ENCODE measurements at places on chromosomes 2 and 18. TPM values are rescaled to one million over a fixed set of nuclear protein-coding genes. Genes with fewer than 3 reads are reported as not detected.

Gene MYOM1
- 679 TPM for polyA plus RNA-seq

- no peak for DNase-seq
Observed at GRCh38 chr2:85496436-85496835, 42.5 kb upstream of the MAT2A start.

Gene HNRNPA3
- polyA plus RNA-seq = 290 TPM

DNA sequence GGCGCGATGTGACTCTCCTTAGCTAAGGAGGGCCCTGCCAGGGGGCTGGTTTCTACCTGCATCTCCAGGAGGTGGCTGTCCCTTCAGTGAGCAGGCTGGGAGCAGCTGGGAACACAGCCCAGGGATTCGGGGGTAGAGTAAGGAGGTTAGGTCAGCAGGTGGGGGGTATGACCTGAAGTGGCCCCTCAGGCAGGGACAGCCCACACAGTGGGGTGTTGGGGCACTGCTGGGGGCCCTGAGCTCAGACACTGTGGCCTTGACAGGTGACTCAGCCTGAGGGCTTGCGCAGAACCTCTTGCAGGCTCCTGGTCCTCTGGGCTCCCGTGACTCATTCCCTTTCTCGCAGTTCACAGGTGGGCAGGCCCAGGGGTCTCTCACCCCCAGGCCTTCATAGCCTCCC, 185.8 kb upstream of the BCL2L11 start:
- DNase-seq = no peak

DNA sequence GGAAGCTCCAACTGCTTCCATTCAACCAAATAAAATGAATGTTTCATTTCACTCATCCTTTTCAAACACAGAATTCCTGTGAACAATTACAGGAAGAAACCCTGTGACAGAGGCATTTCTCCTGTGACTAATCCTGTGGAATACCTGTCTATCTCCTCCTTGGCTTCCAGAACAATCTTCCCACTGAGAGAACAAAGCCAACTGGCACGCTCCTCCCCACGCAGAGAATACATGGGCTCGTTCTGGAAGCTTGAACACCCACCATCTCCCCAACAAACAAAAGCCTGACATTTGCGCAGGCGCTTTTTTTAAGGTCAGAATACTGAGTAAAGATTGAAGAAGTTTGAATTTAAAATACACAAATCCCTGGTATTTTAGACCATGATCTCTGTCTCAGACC, 104.7 kb upstream of the SLC66A3 start:
- no peak for DNase-seq

GRCh38 chr18:33805592-33805991, 227.6 kb downstream of the ASXL3 start:
- DNase-seq = no peak

Gene C1QL2
- not detected for polyA plus RNA-seq

GRCh38 chr18:48170651-48171050, 238.5 kb downstream of the ZBTB7C start:
- DNase-seq = no peak

DNA sequence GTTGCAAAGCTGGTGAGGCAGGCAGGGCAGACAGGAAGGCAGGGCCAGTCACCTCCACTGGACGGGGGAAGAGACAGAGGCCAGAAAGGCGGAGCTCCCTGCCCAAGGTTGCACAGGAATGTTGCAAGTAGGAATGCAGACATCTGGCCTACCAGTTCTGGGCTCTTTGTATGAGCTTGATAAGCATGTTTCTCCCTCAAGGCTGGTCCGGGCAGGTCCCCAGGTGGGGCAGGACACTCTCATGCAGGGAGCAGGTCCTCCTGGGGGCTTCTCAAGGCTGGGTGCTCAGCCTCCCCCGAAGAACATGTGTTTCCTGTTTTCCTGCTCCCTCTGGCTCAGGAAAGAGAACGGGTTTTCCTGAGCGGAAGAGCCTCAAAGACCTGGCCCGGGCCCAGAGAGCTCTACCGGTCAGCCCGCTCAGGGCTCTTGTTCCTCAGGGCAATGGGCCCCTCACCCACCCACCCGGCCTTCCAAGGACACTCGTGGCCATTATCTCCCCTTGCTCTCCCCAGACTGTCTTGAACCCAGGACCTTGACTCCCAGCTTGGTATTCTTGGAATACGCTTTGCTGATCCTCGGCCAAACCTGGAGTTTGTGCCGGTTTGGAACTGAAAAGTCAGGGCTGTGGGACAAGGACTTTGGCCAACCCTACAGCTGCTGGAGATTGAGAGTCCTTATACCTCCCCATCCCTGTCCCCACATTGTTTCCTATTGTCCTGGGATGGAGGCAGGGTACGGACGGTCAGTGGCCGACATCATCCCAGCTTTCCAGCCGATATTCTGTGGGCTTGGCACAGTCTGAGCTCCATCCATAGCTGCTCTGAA, 87.7 kb upstream of the HAAO start:
- no peak for DNase-seq

Gene INHBB
- 0.90 TPM for polyA plus RNA-seq

Gene NEURL3
- polyA plus RNA-seq = 0.22 TPM

DNA sequence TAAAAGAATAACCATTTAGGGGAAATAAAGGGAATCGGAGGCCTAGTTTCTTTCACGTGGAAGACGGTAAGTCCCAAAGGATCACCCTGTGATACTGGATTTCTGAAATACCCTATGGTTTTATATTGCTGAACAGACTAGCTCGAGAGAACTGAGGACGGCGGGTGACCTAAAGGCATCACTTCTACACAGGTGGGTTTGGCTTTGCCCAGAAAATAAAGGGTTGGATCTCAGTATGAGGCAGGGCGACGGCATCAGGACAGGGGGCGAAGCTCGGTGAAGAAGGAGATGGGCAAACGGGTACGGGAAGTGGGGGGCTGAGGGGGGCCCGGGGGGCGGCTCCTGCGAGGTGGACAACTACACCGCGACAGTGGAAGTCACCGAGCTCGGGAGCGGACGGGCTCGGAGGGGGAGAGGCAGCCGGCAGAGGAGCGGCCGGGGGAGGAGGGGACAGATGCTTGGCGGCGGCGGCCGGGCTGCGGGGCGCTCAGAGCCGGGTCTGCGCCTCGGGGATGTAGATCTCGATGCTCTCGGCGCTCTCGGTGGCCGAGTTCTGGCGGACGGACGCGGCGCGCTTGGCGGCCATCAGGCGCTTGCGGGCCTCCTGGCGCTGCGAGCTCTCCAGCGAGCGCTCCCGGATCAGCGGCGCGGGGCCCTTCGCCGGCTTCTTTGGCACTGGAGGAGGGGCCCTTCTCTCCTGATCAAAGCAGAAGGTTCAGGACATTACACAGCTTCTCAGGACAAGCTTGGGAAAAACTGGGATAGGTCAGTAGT, 48.9 kb downstream of the TGIF1 start:
- DNase-seq = peak; percentile 42

- DNase-seq = no peak
Observed at GRCh38 chr2:240591784-240592183, 5.2 kb downstream of the CAPN10 start.

GRCh38 chr2:150088538-150088937, 398.9 kb downstream of the RND3 start:
- DNase-seq = no peak

DNA sequence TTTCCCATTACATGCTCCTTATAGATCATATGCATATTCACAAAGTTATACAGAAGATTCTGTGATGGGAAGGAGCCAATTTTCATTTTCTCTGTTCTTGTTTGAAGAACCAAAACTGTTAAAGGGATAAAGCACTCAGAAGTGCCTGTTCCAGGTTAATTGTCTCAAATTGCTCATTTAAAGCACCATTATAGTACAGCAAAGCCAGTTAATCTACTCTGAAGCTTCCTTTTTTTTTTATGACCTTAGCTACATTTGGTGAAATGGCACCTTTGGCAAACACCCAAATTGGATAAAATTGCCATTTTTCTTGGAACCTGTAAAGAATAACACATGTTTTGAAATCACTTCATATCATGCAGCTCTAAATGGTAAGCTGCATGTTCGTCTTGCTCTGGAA, 1092.3 kb downstream of the BCL11A start:
- no peak for DNase-seq

DNA sequence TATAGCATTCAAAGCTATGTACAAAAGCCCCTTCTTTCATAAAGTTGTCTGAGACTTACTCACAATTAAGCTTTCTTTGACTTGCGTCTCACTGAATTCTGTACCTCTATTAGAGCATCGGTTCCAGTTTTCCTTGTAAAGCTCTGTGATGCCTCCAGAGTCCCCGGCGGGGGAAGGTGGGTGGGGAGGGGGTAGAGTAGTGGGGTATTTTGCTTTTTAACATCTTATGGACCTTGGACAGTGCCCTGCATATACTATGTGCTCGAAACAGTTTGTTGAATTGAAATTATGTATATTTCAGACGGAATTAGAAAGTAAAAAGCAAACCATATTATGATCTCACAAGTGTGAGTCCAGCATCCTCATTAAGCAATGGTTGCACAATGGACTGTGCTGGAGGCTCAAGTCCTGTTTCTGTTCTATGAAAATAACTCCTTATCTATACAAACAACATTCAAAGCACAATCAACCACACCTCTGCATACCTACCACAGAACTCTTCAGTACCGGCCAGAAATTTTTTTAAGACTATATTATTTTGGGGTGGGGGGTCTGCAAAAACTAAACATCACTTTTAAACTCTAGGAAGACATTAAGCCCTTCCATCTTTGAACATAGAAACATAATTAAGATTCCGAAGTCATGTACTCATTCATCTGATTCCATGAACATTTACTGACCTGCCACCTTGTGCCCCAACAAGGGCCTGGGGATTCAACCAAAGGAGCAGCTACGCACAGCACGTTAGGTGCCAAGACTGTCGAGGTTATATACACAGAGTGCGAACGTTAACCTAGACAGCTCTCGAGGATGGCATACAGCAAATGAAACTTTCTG, 908 bp downstream of the STAT1 start:
- no peak for DNase-seq

GRCh38 chr2:196173505-196173904, 2.1 kb upstream of the STK17B start:
- DNase-seq = no peak

- DNase-seq = no peak
Observed at GRCh38 chr2:24472416-24472815, 18.6 kb upstream of the NCOA1 start.

GRCh38 chr2:96253006-96253405, 12.8 kb downstream of the TMEM127 start:
- no peak for DNase-seq

DNA sequence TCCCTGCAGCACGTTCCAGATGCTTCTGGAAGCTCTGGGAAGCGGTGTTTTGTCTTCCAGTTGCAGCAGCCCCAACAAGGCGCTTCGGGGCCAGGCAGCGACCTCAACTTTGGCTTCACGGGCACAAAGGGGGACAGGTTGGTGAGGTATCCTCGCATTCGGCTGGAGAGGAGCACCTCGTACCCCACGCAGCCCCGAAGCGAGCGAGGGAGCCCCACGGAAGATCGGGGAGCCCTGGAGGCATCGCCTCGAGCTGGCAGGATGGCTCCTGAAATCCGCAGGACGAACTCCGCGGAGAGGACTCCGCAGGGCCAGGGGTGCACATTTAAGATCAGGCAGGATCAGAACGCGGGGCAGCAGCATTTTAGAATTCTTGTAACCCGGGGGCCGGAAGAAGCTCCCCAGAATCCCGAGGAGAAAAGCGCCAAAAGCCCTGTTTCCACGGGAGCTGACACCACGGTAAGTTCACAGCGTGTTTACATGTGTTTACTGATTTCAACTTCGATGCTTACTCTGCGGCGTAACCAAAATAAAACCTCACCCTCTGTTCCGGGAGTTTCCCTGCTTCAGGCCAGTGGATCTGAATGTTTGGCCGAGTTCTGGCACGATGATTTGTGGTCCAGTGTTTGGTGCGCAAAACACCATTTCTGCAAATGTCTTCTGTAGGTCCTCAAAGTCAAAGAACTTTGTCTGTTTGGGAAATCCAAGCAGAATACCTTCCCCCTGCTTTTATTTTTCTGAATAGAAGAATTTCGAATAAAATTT, 212.5 kb downstream of the NEDD4L start:
- DNase-seq = no peak

Gene OTOS
- polyA plus RNA-seq = not detected

GRCh38 chr2:86807468-86808275, 17.0 kb upstream of the CD8A start:
- DNase-seq = no peak

GRCh38 chr18:36558234-36558633, 260.7 kb downstream of the FHOD3 start:
- DNase-seq = no peak
